ENCODE measurements at places on chromosomes 6 and 20.

GRCh38 chr20:53148771-53149147, 176.6 kb downstream of the TSHZ2 start:
- no peak for DNase-seq

DNA sequence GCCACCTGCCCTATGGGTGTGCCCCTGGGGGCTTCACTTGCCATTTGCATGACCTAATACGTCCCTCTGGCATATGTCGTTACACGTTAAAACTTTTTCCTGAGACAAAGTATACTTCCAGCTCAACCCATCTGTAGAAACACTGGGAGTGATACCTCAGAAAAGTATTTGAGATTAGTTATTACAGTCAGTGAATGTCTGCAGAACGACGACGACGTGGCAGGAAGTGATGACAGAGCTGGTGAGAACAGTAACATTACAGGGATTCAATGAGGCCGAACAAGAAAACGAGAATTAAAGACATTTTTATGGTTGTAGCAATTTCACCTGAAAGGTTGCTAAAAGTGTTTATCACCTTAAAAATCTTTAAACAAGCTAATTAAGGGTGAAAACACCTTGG, 40.2 kb downstream of the SASH1 start:
- no peak for DNase-seq

DNA sequence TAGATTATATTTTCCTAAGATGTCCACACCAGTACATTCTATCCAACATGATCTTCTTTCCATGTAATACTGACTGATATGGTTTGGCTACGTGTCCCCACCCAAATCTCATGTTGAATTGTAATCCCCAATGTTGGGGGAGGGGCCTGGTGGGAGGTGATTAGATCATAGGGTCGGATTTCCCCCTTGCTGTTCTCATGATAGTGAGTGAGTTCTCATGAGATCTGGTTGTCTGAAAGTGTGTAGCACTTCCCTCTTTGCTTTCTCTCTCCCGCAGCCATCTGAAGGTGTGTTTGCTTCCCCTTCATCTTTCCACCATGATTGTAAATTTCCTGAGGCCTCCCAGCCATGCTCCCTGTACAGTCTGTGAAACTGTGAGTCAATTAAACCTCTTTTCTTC, 12.2 kb upstream of the HBS1L start:
- no peak for DNase-seq

DNA sequence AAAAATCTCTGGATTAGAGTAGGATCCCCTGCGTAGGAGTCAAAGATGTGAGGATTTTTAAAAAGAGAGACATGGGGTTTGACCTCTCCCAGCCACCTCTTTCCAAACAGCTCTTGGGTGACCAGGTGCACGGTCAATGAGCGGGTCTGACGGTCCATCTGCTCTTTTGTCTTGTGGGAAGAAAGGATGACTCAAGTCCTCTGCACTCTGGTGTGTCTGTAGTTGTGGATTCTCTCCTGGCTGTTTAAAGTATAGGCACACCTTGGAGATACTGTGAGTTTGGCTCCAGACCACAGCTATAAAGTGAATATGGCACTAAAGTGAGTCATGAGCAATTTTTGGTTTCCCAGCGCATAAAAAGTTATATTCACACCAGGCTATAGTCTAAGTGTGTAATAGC, 209.8 kb downstream of the BMP7 start:
- no peak for DNase-seq

DNA sequence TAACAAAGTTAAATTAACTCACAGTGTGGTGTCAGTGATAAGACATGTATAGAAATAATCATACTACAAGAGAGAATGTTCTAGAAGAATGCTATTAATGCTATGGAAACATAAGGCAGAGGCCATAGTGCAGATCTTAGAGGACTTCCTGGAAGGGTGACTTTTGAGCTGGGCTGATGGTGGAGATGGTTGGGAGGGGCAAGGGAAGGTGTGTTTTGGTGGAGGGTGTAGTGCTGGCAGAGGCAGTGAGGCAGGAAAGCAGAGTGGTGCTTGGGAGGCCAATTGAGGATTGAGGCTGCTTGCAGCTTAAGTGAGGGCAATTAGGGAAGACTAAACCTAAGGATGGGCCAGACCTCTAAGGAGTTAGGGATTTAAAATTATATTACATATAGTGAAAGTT, 58.5 kb upstream of the FNDC1 start:
- DNase-seq = no peak

GRCh38 chr6:15365273-15365687, 119.4 kb downstream of the JARID2 start:
- DNase-seq = peak; percentile 10

DNA sequence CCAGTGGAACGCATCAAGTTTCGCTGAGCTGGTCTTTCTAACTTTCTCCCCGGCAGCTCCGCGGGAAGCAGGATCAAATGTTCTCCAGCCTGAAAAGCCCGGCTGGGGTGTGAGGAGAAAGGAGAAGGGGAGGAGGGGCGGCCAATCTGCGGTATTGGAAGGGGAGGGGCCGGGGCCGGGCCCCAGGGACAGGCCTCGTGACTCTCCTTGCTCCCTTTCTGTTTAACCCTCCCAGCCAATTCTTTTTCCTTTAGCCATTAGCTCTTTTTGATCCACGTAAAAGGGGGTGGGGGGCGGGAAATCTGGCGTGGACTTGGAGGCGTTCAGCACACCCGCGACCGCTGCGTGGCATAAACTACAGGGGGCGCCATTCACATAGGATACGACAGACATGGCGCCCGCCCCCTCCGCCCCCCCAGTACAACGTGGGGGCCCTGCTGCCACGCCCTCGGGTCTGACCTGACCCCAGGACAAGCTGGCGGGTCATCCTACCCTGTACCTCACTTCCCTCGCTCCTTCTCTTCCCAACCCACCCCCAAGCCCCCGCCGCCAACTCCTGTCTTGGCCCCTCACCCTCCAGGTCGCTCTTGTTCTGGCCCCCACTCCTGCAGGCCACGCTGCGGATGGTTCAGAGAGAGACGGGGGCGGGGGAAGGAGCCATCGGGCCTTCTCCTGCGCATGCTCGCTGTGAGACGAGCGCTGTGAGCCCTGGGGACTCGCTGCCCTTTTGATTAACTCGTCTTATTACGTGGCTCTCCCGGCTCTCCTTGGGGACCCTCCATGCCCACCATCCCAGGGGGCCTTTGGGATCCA, 7.8 kb upstream of the MDGA1 start:
- peak; percentile 62 for DNase-seq

- no peak for DNase-seq
These were observed 36.5 kb downstream of the ZNF217 start for GRCh38 chr20:53557130-53557529.

- no peak for DNase-seq
These were observed 356 bp downstream of the BYSL start for GRCh38 chr6:41921712-41921998.

GRCh38 chr6:18053078-18053477, 65.6 kb upstream of the KIF13A start:
- DNase-seq = no peak

DNA sequence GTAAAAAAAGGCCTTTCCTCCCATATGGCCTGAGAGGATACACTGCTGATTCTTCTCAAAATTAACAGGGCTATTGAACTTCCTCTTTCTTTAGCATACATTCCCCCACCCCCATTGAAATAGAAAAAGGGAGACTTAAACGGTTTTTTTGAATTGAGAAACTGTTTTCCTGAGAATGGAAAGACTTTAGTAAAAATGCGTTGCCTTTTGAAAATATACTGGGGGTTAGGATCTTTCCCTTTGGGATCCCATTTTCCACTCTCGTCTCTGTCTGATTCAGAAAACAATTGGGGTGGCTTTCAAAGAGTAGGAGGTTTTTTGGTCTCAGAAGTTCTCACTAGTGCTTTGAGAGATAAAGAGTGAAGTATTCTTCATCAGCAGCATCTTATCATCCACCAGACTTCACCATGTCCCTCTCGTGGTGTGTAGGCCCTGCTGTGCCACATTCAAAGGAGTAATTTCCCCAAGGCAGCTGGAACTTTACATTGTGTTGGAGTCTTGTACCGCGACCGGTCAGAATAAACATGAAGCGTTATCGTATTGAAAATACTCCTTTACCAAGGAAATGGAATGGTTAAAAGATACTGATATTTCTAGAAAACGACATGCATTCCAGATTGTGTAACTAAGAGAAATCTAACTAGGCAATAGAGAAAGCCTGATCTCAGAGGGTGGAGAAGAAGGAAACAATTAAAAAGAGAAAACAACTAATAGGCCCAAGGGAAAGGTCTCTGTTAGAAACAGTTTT, 10.6 kb downstream of the MYB start:
- no peak for DNase-seq

GRCh38 chr6:51057296-51057695, 238.6 kb downstream of the TFAP2B start:
- no peak for DNase-seq
